Left renal cortex interstitium (tissue), 4 donors: ENCODE measurements at places on chromosomes 2 and 18. TPM values are rescaled to one million over a fixed set of nuclear protein-coding genes. Genes with fewer than 3 reads are reported as not detected.
A peak's percentile ranks its signal among the peaks of the same experiment; 100 is the strongest.

Gene UPP2
- polyA plus RNA-seq, result 2.3 TPM

DNA sequence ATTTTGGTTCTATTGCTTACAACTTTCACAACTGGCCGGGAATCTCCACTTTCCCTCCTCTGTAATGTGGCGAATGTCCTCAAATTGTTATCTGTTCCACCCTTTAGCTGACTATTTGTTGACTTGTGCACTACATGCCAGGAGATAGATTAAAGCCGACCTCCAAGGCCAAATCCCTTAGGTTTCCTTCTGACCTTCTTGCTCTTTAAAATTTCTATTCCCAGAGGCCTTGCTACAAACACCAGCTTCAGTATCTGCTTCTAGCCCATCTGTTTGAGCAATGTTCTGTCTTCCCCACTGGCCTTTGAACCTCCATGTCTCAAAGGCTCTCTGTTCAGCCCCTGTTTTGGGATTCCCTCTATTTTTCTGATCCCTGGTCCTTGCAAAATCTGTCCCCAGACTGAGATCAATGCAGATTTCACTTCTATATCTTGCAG is 426.2 kb downstream of the LRATD1 start:
- DNase-seq, result no peak

Gene ZNF24
- 72.0 TPM for polyA plus RNA-seq

DNA sequence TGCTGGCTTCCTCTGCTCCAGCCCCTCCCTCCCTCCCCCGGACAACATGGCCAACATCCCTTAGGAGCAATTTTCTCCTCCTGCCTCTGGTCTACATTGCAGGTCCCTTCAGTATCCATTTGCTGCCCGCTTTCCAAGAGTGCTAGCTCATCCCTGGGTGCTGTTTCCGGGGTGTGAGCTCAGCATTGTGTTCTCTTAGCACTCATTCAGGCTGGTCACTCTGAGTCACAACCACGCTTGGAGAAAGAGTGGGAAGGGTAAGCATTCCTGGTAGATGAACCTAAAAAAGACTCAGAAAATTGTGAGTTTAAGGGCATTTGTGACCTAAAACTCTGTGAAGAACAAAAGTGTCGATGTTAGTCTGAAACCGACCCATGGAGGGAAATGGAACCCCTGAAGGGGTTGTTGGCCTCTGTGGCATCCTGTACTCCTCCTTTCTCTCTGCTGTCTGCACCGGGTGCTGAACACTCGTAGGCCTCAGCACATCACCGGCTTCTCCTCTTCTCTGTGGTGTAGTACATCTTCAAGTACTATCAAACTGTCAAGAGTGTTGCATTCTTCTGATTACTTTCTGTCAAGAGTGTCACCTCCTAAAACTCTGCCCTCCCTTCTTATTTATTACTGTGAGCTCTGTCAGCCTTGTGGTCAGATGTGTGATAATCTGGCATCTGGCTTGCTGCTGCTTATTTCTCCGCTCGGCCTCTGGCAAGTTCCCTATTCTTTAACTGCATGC is 73.0 kb downstream of the CTNNA2 start:
- peak; percentile 46 for DNase-seq

GRCh38 chr2:133063775-133064174 is 393.8 kb upstream of the LYPD1 start:
- DNase-seq, result peak; percentile 36

DNA sequence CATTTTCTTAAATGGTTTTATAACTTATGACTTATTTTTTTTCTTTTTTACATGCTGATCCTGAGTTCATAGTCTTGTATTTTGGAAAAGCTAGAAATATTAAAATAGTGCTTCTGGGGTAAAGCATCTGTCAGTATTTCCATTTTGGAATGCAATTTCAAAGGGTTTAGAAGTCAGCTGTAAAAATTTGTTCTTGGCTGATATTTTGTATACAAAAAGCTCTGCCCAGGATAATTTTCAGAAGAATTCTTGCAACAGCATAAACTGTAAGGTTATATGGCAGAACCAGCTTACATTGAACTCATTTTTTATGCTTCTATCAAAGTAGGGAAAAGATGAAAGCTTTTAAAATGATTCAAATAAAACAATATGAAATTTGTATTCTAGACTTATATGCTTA is 97.4 kb downstream of the DIS3L2 start:
- no peak for DNase-seq

DNA sequence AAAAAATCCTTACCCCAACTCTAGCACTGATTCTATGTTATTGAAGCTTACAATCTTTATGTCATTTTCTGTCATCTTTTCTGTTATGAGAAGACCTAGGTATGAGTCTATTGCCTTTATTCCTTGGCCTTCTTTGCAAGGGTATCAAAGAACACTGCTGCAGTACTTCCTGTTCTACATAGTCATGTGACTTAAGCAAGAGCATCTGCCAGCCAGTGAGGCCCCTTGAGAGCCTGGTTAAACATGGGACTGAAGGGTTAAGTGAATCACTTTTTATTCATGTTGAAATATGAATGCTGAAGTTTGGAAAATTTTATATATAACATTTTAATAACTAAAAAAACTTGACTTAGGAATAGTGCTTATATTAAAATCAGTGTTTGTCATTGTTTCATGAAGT is 844 bp upstream of the CPS1 start:
- DNase-seq, result no peak

GRCh38 chr18:55587418-55588110 is 428 bp downstream of the TCF4 start:
- no peak for DNase-seq

Gene POU3F3
- 106 TPM for polyA plus RNA-seq

GRCh38 chr18:54906331-54907185 is 52.7 kb downstream of the CCDC68 start:
- no peak for DNase-seq

- DNase-seq, result no peak
Measured at GRCh38 chr18:55982992-55983391, 395.0 kb upstream of the TCF4 start.

Gene SOCS6
- 32.2 TPM for polyA plus RNA-seq

DNA sequence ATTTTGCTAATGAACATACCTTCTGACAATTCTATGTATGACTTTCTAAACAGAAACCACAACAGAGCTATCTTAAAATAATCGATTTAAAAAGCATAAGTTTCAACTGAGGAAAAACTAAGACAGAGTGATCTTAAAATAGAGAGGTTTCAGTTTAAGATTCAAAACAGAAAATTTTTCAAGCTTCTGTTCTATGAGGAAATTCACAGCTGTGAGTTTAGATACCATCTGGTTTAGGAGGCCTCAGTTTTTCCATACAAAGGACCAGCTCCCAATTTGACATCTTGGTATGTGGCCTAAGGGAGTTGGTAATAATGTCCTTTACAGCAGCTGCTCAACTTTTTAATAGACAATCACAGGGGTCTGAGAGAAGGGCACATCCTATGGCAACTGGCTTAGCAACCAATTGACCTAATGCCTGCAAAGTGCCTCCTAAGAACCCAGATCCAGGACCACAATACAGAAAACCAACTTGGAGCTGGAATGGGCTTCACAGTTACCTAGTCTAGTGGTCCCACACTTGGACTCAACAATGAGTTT is 39.7 kb downstream of the MDH1 start:
- no peak for DNase-seq

Gene DHRS9
- polyA plus RNA-seq, result 0.27 TPM

- DNase-seq, result no peak
Measured at GRCh38 chr2:73289304-73289703, 4.0 kb downstream of the EGR4 start.

Gene REG3A
- not detected for polyA plus RNA-seq

Gene MAPK4
- polyA plus RNA-seq, result 8.2 TPM

DNA sequence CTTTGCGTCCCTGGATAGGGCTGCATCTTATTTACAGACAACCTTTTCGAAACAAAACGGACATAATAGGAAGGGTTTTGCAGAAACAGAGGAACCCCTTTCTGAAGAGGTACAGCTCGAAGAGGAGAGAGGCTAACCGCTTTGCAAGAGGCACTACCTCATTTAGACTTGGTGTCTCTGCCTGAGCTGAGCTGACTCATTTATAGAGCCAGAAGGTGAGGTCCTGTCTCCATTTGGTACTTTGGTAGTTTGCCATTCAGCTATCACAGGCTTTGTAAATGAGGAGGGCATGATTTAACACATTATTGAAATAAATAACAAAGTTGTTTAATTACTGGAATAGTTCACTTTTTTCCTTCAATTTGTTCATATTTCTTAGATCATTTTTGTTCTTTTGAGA is 2.2 kb upstream of the NXPH2 start:
- no peak for DNase-seq

Gene SLC23A3
- 26.5 TPM for polyA plus RNA-seq

Gene EVX2
- polyA plus RNA-seq, result not detected

- DNase-seq, result no peak
Measured at GRCh38 chr2:173652311-173652710, 297.6 kb downstream of the CDCA7 start.

- no peak for DNase-seq
Measured at GRCh38 chr2:54672590-54673456, 50.6 kb upstream of the EML6 start.

DNA sequence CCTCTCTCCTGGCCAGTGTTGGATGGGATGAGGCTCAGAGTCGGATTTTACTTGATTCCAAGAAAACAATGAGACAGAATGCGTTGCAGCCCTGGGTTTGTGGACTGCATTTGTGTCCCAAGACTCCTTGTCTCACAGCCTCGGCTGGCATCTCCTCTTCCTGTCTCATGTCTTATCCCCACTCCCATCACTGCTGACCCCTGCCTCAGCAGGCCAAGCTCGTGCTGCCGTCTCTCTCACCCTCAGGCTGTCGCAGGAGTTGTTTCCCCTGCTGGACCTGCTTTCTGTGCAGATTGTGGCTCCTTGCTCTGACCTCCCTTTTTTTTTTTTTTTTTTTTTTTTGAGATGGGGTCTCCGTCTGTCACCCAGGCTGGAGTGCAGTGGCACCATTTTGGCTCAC is 70.2 kb upstream of the RALBP1 start:
- no peak for DNase-seq

DNA sequence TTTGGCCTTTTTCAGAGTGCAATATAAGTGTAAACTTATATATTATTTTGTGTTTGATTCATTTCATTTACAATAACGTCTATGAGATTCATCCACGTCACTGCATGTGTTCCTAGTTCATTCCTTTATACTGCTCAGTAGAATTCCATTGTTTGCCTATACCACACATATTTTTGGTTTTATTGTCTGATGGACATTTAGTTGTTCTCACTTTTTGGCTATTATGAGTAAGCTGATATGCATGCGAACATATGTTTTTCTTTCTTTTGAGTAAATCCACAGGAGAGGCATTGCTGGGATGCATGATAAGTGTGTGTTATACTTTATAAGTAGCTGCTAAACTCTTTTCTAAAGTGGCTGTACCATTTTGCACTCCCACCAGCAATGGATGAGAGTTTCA is 314.8 kb upstream of the HS6ST1 start:
- no peak for DNase-seq

Gene TFCP2L1
- 57.8 TPM for polyA plus RNA-seq

GRCh38 chr2:228938629-228939028 is 332.5 kb downstream of the PID1 start:
- no peak for DNase-seq
